ENCODE measurements at places on chromosomes 7 and 10. TPM values are rescaled to one million over a fixed set of nuclear protein-coding genes. Genes with fewer than 3 reads are reported as not detected.

ZNF503 gene
- 5.9 TPM for total RNA-seq

HDAC9 gene
- 39.6 TPM for total RNA-seq

TM9SF3 gene
- 61.3 TPM for total RNA-seq

EPHB6 gene
- 4.4 TPM for total RNA-seq

ACTL6B gene
- total RNA-seq = not detected

Data from left ventricle myocardium inferior (tissue), 1 donor.